Fibroblast of skin of left biceps (primary cell): ENCODE measurements at places on chromosomes 12 and 14.
A peak's percentile ranks its signal among the peaks of the same experiment; 100 is the strongest.

GRCh38 chr12:51980051-51980808 is 26.5 kb upstream of the TAMALIN start:
- no peak for DNase-seq

GRCh38 chr12:4506870-4507269 is 31.8 kb upstream of the RAD51AP1 start:
- DNase-seq: peak; percentile 1

DNA sequence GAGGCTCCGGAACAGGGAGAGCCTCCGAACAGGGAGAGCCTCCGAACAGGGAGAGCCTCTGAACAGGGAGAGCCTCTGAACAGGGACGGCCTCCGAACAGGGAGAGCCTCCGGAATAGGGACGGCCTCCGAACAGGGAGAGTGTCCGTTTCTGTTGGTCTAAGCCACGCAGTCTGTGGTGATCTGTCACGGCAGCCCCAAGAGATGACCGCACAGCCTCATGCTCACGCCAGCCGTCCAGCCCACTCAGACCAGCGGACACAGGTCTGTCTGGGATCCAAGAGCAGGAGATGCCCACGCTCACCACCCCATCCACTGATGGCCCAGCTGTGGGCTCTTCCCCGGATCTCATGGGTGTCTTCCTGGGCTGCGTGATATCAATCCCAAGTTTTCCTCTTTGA is 33.3 kb downstream of the GALNT9 start:
- DNase-seq: no peak

- no peak for DNase-seq
These were observed 28.6 kb downstream of the TULP3 start for GRCh38 chr12:2919249-2919648.

DNA sequence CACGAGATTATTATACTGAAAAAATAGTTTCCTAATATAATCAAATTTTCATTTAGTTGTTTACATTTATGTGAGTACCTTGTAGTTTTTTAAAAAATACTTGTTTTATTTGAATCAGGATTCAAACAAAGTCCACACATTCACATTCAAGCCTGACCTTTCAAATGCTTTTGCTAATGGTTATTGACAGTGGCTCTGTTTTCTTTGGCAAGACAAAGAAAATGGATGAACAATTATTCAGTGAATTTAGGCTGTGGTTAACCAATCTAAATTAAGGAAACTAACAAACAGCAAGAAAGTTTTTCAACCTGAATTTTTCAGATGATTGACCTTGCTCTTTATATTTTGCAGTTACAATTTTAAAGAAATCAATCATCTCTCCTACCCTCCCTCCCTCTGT is 9.7 kb downstream of the SLC4A8 start:
- DNase-seq: no peak

DNA sequence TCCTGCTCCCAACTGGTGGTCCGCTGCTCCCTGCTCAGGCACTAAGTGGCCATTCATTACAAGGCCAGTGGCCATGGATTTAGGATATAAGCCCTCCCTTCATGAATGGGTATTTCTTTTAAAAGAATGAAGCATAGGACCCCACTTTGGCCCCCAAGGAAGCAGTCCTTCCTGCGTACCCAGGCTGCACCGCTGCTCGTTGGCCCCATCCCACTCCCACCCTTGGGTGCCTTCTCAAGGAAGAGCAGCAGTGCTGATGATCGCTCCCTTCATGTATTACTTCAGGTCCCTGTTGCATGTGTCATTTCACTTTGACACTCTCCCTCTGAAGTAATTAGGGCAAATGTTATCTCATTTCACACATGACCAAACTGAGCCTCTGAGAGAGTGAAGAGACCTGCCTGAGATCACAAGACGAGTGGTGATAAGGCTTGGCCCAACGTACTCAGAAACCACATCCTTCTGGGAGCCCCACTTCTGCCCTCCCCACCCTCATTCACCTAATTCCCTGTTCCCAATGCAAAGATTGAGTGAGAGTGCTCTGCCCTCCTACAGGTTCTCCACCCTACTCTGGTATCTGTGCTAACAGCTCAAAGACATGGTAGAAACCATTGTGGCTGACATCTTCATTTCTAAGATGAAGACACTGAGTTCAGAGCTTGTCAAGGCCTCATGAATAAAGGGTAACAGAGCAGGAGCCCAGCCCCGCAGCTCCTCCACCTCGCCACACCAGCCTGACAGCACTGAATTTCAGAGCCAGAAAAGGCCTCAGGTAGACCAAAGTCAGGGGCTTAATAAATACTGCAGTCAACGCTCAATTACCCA is 10.3 kb upstream of the KRT2 start:
- DNase-seq: no peak

GRCh38 chr12:130649101-130650045 is 66.7 kb downstream of the RIMBP2 start:
- DNase-seq: no peak

- DNase-seq: no peak
These were observed 431.9 kb downstream of the BCL11B start for GRCh38 chr14:98840091-98840490.

DNA sequence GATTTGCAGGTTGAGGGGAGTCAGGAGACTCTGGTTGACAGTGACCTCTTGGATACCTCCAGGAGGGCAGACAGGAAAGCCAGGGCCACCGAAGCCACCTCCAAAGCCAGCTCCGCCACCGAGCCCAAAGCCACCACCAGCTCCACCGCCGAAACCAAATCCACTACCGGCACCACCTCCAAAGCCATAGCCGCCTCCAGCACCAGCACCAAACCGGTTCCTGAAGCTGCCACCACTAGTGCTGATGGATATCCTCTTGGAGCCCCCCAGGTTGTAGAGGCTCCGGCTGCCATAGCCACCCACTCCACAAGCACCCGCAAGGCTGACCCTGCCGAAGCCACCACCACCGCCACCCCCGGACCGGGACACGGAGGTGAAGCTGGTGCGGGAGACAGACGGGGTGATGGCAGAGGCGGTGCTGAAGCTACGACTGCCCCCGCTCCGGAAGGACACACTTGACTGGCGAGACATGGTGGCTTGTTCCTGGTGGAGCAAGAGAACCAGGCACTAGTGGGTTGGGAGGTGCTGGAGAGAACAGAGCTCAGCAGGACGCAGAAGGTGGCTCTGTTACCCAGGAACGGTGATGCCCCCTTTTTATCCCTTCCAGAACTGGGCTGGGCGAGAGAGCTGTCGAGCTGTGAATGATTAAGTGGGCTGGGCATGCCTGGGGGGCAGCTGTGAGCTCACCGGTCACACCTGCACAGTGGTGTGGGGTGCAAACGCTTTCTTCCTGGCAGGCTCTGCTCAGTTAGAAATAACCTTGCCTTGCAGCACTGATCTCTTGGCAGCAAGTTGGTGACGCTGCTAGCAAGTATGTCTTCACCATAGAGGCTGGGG is at the start of gene KRT5:
Gene KRT5 (minus strand): TSS at position 569 of the 837 bp plus-strand sequence. CDS start 98 bp downstream, at position 471.
- DNase-seq: no peak

DNA sequence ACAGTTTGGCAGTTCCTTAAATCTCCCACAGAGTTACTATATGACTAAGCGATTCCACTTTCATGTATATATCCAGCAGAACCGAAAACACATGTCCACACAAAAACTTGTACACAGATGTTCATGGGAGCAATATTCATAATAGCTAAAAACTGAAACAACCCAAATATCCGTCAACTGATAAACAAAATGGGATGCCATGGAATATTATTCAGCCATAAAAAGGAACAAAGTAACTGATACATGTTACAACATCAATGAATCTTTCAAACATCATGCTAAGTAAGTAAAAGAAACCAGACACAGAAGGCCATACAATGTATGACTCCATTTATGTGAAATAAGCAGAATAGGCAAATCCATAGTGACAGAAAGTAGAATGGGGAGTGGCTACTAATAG is 80.2 kb upstream of the GPHB5 start:
- DNase-seq: no peak

DNA sequence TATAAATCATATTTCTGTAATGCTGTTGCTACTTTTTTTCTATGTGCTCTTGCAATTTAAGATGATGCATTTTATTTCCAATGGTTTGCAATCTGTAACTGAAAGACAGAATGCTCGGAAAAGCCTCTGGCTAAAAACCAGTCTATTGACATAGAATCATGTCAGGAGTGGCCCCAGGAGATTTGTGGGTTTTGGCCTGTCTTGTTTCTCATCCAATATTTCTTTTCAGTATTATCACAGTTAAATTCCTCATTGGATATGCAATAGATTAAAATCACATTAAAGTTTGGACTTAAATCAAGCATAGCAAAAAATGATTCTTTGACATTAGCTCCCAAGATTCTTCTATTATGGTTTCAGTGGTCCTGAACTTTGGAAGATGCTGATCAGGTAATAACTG is 19.1 kb upstream of the SLC38A2 start:
- DNase-seq: peak; percentile 97

GRCh38 chr12:79655036-79655435 is 35.7 kb downstream of the PAWR start:
- no peak for DNase-seq

GRCh38 chr14:39154594-39155189 is 15.4 kb downstream of the TRAPPC6B start:
- DNase-seq: no peak

- DNase-seq: no peak
These were observed 28.2 kb upstream of the RIMBP2 start for GRCh38 chr12:130744274-130744673.

DNA sequence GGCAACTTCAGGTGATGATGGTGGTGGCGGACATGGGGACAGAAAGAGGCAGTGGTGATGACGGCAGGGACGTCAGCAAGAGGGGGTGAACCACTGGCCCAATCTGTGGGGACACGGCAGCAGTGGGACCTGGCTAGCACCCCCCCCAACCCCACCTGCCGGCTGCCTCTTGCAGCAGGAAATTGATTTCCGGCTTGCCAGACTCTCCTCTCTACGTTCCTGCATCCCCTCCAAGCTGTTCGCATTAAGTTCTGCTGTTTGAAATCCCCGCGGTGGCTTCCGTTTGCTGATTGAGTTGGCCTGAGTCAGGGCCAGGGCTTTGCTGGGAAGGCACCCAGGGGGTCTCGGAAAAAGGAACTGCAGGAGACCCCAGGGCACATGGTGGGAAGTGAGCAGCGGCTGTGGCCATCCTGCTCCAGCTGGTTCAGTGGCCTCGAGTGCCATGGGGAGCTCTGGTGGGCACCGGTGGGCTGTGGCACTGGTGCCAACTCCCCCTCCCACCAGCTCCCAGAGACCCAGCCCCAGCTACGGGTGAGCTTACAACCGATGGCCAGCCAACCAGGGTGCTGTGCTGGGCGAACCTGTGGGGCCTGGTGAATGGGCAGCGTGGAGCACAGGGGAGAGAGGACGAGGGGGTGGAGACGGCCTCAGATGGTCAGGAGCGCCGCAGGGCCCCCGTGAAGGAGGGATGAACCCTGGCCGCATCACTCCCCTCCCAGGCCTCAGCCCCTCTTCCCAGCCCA is 14.6 kb upstream of the NUDT14 start:
- DNase-seq: no peak

DNA sequence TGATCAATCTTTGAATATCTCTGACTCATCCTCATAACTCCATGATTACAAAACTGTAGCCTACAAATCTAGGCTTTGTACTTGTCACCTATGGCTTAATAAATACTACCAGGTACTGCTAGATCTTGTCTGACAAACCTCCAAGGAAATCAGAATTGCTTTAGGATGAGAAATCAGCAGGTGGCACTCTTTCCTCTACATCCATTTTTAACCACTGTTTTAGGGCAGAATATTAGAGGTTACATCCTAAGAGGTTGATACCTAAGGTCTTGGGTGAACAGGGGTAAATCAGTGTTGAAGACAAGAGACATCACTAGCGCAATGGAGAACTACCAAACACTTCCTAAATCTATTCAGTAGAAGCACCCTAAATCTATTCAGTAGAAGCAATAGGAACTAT is 63.1 kb upstream of the SOX5 start:
- DNase-seq: no peak

DNA sequence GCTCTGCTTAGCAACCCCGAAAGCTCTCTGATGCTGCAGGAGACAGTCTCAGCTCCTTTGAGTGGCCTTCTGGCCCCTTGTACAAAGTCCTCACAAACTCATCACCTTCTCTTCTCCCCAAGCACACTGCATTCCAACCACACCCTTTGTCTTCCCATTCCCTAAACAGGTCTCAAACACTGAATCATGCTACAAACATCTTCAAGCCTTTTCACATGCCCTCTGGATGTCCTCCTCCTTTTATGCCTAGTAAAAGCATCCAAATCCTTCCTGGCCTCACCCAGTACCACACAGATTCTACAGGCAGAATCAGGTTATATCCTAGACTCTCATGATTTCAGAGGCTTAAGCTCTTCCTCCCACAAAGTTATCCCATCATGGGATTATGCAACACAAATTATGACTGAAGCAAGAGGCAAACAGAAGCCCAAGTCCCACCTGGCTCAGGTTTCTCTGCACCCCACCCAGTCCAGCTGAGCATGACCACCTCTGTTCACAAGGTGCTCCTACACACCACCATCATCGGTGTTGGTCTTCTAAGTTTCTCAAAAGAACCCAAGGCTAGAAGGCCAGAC is 61.4 kb upstream of the PCED1B start:
- DNase-seq: no peak

GRCh38 chr14:70642303-70643235 is 853 bp downstream of the TTC9 start:
- no peak for DNase-seq

DNA sequence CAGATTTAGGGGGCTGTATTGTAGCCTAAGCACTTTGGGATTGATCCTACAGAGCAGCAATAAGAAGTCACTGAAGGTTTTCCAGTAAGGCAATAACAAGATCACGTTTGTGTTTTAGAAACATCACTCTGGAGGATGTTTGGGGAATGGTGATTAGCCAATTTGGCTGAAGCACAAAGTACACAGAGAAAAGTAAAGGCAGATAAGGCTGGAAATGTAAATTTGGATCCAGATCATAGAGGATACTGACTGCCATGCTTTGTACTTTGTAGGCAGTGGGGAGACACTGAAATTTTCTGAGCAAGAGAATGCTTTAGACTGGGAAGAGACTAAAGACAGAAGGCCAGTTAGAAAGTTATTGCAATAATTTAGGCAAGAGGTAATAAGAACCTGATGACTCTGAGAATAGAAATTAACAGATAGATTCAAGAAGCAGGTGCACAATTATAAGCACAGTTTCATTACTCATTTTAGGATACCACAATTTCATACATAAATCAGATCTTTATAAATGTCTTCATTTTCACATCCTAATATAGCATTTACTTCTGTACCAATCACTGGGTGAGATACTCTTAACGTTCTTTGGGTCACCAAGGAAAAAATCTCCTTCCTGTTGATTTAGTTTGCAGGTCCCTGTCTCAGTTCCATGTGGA is 314.5 kb upstream of the GARIN6 start:
- DNase-seq: no peak

DNA sequence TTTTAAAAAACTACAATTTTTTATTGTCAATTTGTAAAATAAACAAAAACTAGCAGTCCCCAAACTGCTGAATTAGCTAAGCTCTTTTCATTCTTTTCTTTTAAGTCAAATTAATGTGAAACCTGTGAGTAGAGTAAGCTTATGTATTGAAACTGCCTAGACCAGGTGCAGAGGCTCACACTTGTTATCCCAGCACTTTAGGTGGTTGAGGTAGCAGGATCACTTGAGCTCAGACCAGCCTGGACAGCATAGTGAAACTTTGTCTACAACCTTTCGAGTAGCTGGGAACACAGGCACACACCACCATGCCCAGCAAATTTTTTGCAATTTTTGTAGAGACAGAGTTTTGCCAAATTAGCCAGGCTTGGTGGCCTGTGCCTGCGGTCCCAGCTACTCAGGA is 26.4 kb downstream of the SCFD1 start:
- DNase-seq: no peak
